ENCODE measurements at places on chromosomes 16 and 17. TPM values are rescaled to one million over a fixed set of nuclear protein-coding genes. Genes with fewer than 3 reads are reported as not detected.
A peak's percentile ranks its signal among the peaks of the same experiment; 100 is the strongest.

The FLYWCH1 gene
- total RNA-seq, result 36.1 TPM

The SOX8 gene
- 0.10 TPM for total RNA-seq

GRCh38 chr17:81713004-81713555 is 996 bp downstream of the SLC25A10 start:
- no peaks in the 10 kb centered on the region for H3K27me3 ChIP-seq
- no peak for DNase-seq
- peak overlapping the region; percentile 17 for H3K27ac ChIP-seq
- no peaks in the 10 kb centered on the region for H3K36me3 ChIP-seq
- H3K4me1 ChIP-seq, result peaks cover 20% of the 10 kb centered on the region

DNA sequence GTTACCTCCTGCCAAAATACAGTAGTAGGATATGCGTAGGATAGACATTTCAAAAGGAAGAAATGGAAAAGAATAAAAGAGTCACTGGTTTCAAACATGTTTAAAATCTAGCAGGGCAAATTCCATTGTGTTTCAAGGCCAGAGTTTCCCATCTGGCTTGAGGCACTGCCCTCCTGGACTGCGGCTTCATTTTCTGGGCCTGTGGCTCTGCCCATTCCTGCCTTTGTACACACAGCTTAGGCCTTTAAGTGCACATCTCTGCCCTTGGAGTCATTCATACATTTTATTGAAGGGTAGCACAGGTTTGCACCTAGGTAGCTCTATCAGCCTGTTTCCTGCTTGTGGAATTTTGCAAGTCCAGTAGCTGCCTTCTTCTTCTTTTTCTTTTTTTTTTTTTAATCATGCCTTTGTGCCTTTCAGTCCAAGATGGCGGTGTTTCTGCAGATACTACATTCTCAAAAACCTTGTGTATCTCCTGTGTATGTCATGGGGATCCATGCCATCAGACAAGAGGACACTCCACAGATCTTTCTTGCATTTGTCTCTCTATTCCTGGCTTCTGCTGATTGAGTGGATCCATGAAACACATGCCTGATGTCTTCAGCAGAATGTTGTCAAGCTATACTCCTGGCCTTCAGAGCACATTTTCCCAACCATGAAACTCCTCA is 282.9 kb downstream of the BCAS3 start:
- peaks cover 10% of the 10 kb centered on the region for H3K4me1 ChIP-seq
- H3K36me3 ChIP-seq, result peaks cover 14% of the 10 kb centered on the region
- no peak overlapping the region for H3K27ac ChIP-seq
- no peak overlapping the region for H3K4me3 ChIP-seq

DNA sequence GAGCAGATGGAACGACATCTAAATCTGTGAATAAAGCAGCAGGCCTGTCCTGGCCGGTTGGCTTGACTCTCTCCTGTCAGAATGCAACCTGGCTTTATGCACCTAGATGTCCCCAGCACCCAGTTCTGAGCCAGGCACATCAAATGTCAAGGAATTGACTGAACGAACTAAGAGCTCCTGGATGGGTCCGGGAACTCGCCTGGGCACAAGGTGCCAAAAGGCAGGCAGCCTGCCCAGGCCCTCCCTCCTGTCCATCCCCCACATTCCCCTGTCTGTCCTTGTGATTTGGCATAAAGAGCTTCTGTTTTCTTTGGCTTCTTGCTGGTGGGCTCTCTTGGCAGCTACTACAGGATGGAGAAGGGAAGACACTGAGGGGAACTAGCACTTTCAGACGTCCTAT is 4.1 kb upstream of the RSAD1 start:
- peak; percentile 21 for DNase-seq
- H3K27ac ChIP-seq, result no peak overlapping the region
- H3K27me3 ChIP-seq, result no peaks in the 10 kb centered on the region
- peaks cover 2% of the 10 kb centered on the region for H3K36me3 ChIP-seq
- H3K4me1 ChIP-seq, result peaks cover 11% of the 10 kb centered on the region

DNA sequence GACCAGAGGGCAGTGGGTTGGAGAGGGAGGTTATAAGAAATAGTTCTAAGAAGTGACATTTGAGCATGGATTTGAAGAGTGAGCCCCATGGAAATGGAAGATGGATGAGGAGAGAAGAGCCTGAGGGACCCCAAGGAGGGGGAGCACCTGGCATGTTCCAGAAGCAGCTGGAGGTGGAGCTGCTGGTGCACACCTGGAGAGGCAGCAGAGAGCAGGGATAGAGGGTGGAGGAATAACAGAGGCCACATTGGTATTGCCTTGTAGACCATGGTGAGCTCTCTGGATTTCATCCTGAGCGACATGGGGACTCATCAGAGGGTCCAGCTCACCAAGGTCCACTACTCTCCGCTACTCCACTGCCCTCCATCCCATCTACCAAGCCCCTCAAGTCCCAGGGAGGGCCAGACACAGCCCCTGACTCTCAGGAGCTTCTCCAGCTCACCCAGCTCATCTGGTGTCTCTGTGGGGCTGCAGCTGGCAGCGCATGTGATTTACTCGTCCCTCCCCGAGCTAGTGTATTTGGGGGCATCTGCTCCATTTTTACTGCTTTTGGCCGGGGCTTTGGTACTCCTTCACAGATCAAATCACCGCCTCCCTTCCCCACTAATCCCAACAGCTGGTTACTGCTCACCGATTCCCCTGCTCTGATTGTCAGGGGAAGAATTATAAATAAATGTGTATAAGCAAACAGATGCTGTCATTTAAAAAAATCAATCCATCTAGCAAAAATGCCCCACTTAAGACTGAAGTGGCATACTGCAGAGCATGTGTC is 22.1 kb upstream of the KDM8 start:
- peaks cover 5% of the 10 kb centered on the region for H3K27me3 ChIP-seq
- H3K4me1 ChIP-seq, result peaks cover 7% of the 10 kb centered on the region
- no peak overlapping the region for H3K4me3 ChIP-seq
- no peak for DNase-seq

DNA sequence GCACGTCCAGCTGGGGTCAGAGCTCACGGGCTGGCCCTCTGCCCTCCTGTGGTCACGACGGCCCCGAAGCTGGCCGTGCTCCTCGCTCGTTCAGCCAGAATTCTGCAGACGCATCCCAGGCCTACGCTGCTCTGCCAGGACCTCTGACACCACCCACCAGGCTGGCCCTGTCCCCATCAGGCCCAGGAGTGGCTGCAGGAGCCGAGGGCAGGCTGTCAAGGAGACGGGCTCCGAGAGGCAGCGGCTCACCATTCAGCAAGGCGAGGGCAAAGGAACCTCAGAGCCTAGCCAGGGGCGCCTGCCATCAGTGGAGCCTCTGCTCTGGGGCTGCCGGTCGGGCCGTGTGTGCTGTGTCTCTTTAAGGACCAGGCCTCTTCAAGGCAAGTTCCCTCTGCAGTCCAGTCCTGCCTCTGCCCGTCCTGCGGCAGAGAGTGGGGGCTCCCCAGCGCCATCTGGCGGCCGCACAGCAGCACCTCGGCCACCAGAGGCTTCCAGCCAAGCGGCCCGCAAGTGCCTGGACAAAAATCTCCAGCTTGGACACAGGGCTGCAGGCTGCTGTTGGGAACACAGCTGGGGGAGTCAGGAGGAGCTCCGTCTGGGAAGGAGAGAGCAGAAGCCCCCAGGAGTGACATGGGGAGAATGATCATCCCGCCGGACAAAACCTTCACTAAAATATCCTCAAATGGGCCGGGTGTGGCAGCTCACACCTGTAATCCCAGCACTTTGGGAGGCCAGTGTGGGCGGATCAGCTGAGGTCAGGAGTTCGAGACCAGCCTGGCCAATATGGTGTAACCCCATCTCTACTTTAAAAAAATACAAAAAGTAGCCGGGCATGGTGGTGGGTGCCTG is 7.4 kb upstream of the ABR start:
- H3K4me3 ChIP-seq, result peak overlapping the region; percentile 57
- H3K4me1 ChIP-seq, result peaks cover 68% of the 10 kb centered on the region
- no peaks in the 10 kb centered on the region for H3K27me3 ChIP-seq
- H3K36me3 ChIP-seq, result no peaks in the 10 kb centered on the region

Measured in chondrocyte (in vitro differentiated cells).